ENCODE measurements at places on chromosomes 1 and 21.

DNA sequence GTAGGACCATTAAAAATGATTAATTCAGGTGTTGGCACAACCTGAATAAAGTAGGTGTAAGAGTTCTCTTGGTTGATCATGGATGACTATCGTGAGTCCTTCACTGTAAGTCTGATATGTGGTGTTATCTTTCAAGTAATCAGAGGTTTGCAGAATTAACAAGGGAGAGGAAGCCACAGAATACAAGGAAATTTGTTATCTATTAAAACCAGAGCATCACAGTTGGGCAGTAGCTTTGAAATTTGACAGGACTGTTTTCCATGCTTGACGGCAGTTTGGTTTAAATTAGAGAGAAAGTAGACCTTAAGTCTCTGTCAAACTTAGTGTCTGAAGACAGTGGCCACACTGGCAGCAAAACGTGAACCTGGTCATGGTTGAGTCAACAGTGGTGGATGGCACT lies 139.5 kb upstream of the KCNK2 start:
- no peak for DNase-seq

GRCh38 chr1:183472488-183473216 lies at the start of gene SMG7:
SMG7 (plus strand) TSS chr1:183472499; CDS start chr1:183472621, 122 bp downstream.
- DNase-seq: peak; percentile 54

- no peak for DNase-seq
Measured at GRCh38 chr1:178498896-178499675, 2.3 kb upstream of the CLEC20A start.

DNA sequence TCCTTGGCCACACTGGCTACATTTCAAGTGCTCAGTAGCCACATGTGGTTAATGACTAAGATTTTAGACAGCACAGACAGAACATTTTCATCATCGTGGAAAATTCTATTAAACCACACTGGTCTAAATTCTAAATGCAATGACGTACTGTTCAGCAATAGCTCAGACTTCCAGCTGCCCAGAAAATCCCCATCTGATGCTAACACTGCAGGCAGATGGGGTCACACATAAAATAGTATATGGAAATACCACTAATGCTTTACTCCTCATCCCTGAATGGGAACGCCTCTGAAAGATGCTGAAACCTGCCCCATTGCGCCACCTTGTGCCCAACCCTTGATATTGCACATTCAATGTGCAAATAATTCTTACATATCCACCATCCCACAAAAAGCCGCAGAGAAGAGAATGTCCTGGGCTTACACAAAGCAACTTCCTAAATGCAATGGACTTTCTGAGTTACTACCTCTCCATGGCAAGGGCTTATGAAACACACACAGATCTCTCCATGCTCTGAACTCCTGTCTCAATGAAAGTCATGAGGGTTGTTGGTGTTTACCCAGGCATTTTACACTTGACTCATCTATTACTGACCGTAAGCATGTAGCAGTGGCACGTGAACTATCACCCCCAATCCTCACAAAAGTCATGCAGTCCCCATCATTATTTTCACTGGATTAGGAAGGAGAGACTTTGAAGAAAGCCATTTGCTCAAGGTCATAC lies 20.3 kb upstream of the SLC5A9 start:
- peak; percentile 46 for DNase-seq

DNA sequence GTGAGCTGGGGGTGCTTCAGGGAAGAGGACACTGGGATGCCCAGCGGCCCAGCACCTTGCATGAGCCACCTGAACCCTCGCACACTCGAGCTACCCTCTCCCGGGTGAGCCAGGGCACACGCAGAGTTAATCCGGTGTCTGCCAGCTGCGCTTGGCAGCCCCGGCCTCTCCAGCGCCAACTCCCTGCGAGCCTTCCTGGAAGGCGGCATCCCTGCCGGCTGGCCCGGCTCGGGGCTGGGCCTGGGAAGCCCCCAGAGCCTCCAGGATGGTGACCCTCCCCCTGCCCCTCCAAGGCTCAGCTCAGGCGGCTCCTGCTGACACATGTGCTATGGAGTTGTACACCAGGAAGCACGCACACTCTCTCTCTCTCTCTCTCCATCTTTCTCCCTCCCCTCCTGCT lies 48.7 kb downstream of the RAP1GAP start:
- DNase-seq: no peak

DNA sequence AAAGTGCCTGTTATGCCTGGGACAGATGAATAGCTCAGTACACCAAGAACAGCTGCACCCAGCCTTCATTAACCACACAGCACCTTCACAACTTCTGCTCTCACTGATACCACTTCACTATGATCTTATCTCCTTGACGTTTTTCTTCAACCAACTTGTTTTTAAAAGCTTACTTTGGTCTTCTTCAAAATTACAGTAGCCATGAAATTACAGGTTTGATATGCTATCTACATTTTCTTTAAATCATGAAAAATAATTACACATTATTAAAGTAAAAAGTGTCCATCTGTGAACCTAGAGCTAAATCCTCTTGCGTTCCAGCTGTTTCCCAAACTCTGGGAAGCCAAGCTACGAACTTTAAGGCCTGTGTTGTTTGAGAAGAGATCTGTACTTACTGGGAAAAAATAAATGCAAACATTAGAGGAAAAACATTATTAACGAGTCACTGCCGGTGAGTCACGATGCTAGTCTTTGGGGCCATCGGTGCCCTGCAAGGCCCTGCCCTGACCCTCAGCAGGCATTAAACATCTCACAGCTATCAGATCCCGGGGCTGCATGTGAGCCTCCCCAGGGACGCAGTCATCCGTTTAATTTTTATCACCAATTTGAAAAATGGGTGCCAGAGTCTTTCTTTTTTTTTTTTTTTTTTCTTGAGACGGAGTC lies 56.3 kb upstream of the GPR153 start:
- no peak for DNase-seq

DNA sequence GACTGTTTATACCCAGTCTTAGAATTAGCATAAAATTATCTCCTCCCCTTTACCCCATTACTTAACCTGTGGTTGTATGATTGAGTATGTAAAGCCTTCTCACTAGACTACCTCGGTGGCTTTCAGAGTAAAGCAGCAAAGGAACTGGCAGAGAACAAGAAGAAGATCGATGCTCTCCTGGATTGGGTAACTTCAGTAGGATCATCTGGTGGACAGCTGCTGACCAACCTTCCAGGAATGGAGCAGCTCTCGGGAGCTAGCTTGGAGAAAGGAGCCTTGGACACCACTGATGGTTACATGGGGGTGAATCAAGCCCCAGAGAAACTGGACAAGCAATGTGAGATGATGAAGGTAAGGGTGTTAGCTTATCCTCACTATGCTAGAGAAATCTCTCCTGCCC lies 138.6 kb upstream of the BMP8A start:
- no peak for DNase-seq

DNA sequence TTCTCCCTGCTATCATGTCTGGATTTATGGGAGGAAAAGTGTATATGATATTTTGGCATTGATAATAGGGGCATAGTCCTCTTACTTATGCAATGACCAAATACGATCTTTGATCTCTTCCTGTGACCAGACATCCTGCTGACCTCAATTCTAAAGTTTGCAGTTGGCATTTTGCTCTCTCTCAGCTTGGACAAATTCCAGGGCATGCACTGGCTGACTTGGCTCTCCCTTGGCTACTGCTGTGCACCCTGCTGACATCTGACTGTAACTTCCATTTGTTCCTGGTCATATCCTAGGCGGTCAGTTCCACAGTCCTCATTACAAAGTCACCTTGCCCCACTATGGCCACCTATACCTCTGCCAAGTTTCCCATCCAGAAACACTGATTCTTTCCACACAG lies 380.7 kb upstream of the NR5A2 start:
- DNase-seq: no peak

- DNase-seq: no peak
Measured at GRCh38 chr1:23478896-23479665, 4.9 kb downstream of the ASAP3 start.

- no peak for DNase-seq
Measured at GRCh38 chr1:82395440-82395839, 594.7 kb downstream of the ADGRL2 start.

DNA sequence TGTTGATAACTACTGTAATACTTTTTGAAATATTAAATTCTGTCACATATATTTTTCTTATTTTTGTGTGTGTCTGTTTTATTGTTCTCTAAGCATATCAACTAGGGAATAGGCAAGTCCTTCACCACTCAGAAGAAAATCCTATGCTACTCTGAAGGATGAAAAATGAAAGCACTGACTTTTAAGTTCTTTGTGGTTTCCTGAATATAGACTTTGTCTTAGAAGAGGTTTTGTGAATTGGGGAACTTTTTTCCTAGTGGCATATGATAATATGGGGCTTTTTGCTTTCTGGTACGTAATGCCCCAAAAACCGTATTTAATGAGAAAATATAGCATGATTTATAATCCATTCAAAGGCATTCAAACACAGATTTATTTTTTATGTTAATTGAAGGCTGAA lies 136.0 kb downstream of the SNX7 start:
- DNase-seq: no peak
